ENCODE measurements at places on chromosomes 6 and 20.

DNA sequence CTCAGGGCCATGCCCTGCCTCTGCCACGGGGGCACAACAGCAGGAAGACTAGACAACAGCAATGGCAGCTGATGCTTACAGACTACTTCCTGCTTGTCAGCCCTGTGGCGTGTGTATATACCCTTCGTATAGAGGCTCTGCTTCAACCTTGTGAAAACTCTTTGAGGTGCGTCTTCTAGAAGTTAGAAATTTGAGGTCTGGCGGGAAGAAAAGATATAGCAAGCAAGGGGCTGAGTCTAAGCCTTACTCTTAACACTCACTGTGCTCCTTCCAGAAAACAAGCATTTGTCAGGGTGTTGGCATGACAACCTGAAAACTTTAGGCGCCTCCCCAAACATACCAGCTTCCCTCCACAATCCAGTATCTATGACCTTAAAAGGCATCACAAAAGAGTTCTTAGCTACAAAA, 33.3 kb downstream of the JPH2 start:
- DNase-seq = peak; percentile 30

DNA sequence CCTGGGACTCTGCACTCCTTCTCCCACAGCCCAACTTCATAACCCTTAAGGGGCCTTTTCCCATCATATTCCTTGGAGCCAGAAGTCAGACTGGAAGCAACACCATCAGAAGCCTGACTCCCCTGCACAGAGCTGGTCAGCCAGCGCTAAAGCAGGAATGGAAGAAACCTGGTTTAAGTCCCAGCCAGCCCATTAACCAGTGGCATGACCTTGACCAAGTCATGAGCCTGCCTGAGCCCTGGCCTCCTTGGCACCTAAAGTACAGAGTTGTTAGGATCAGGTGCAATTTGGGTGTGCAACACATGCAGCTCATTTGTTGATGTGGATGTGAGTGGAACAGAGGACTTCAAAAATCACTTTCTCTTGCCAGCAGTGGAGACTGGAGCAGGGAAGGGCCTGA, 20.8 kb downstream of the FOXP4 start:
- DNase-seq = no peak

- DNase-seq = peak; percentile 66
Measured at GRCh38 chr6:26250698-26251044, 114.3 kb upstream of the BTN3A2 start.

GRCh38 chr6:170523256-170524171, 29.6 kb downstream of the PSMB1 start:
- DNase-seq = no peak

- DNase-seq = no peak
Measured at GRCh38 chr6:38378801-38379200, 260.9 kb downstream of the BTBD9 start.

- no peak for DNase-seq
Measured at GRCh38 chr6:80454661-80455365, 348.3 kb downstream of the BCKDHB start.

- DNase-seq = no peak
Measured at GRCh38 chr6:70421509-70421908, 8.2 kb downstream of the FAM135A start.

- no peak for DNase-seq
Measured at GRCh38 chr6:10414756-10415616, at the start of gene TFAP2A. Gene TFAP2A, minus strand, starts transcription at chr6:10415074. Its CDS starts 83 bp downstream, at chr6:10414991.

GRCh38 chr6:112298021-112298745, 43.8 kb upstream of the LAMA4 start:
- no peak for DNase-seq

DNA sequence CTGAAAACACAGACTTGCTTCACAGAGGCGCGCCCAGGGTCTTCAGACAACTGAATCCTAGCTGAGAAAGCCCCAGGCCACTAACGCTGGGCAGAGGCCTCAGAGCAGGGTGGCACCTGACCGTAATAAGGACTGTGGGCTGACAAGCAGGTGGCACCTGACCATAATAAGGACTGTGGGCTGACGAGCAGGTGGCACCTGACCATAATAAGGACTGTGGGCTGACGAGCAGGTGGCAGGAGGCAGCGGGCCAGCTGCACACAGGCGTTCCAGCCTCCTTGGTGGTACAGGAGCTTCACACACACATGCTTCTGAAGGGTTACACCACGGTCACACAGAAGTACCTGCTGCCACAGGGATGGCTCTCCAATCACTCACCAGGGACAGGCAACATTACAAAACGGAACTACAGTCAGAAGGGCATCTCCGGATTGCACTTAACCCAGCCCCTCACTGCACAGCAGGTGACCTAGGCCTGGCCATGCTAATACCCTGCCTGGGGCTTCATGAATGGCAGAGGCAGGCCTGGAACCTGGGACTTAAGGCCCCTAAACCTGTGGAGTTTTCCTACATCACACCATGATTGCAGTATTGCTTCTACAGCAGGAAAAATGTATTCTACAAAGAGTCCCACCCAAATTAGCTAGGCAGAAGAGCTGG, 50.8 kb downstream of the PSMG4 start:
- DNase-seq = no peak

DNA sequence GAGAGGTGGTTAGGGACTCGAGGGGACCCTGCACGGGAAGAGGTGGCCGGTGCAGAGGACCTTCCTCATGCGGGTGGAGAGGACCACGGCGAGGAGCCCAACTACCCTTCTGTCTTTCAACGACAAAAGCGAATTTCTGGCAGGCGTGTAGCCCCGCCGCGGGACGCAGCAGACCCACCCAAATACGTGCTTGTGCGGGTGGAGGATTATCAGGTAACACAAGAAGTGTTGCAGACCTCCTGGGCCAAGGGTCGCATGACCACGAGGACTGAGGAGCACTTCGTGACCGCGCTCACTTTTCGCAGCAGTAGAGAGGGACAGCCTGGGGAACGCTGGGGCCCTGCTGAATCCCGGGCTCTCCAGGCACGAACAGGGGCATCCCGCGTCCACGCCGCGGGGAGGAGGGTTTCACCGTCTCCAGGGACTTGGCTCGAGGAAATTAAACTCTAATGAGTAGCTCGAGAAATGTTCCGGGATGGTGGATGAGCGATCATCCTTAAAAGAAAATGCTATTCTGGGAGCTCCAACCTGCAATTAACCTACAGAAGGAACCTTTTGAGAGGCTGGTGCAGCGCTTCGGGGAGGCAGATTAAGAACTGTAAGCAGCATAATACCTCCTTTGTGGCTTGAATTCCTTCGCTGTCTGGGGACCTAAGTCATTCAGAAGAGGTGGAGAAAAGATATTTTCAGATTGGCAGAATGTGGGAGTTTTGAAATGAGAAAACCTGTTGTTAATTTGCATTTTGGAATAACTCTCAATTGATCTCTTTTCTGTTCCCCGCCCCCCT, 804 bp downstream of the C6orf141 start:
- DNase-seq = peak; percentile 21
